ENCODE measurements at places on chromosomes 3 and 15. TPM values are rescaled to one million over a fixed set of nuclear protein-coding genes. Genes with fewer than 3 reads are reported as not detected.
A peak's percentile ranks its signal among the peaks of the same experiment; 100 is the strongest.

The DNAJA4 gene
- 0.18 TPM for total RNA-seq

The CYP11A1 gene
- total RNA-seq, result 0.28 TPM

The HRG gene
- total RNA-seq, result not detected

The GCNT3 gene
- total RNA-seq, result not detected

The NPRL2 gene
- 38.7 TPM for total RNA-seq

The PPARG gene
- 21.9 TPM for total RNA-seq

DNA sequence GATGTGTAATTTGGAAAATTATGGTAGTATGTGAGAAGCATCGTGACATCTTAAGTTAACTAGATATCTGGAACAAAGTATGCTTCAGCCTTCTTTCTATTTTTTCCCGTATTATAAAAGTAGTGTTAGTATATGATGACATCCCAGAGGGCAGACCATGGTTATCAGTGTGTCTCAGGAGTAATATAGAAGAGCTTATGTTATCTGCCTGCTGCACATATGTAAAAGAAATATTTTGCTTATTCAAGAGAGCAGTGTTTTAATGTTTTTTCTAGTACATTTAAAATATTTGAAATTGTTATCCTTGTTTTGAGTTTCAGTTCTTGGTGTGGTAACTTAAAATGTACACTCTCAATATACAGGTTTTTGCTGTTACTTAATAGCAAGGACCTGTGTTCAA is 24.1 kb downstream of the PLCL2 start:
- DNase-seq, result no peak

DNA sequence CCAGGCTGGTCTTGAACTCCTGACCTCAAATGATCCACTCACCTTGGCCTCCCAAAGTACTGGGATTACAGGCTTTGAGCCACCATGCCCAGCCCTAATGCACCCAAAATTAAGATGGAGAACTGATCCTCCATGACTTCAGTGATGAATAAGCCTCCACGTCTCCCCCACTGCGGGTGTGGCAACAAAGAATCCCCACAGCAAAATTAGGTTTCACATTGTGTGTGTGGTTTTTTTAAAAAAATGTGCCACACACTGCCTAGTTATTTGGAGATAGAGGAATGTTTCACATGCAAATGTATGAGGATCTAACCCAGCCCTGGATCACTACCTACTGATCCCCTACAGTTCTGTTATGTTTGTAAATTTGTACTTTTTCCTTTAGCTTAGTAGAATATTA is 17.3 kb downstream of the HDAC11 start:
- DNase-seq, result no peak

DNA sequence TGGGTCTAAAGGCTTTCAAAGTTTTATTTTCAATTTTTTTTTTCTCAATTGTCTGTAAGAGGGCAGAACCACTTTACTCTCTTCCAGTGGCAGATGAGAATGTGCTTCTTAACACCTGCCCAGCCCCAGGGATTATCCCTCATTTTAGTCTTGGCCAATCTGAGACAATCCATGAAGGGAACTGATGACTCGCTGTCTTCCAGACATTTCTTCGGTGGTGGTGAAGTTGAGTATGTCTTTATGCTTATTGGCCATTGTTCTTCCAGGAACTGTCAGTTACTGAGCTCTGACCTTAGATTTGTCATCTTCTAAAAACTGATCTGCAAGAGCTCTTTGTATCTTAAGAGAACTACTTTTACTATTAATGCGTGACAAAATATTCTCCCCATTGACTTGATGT is 139.5 kb downstream of the TJP1 start:
- DNase-seq, result peak; percentile 32

GRCh38 chr3:179565496-179565895 is 2.8 kb downstream of the ACTL6A start:
- DNase-seq, result no peak

- DNase-seq, result peak; percentile 64
Measured at GRCh38 chr3:41808152-41808551, 153.8 kb downstream of the ULK4 start.

DNA sequence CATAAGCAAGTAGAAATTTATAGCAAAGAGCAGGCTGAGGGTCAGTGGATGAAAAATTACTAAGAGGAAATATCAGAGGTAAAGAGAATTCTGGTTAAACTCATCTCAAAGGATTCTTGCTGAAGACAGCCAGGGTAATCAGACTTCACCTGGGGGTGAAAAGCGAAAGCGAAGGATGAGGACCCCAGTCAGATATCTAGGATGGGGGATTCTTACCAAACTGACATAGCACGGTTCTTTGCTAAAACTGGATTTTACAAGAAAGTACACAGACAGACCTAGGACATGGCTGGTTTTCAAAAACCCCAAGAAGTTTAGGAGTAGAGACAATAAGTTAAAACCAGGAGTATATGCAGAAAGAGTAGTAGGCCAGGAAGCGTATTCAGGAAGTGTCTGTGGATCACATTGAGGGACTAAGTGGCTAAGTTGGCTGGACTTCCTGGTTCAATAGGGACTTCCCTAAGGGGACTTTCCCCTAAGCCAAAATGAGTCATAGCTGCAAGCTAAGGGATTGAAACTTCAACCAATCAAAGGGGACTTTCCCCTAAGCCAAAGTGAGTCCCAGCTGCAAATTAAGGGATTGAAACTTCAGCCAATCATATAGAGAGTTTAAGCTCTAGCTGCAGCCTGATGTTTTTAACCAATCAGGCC is 2.4 kb upstream of the CFAP91 start:
- peak; percentile 57 for DNase-seq

DNA sequence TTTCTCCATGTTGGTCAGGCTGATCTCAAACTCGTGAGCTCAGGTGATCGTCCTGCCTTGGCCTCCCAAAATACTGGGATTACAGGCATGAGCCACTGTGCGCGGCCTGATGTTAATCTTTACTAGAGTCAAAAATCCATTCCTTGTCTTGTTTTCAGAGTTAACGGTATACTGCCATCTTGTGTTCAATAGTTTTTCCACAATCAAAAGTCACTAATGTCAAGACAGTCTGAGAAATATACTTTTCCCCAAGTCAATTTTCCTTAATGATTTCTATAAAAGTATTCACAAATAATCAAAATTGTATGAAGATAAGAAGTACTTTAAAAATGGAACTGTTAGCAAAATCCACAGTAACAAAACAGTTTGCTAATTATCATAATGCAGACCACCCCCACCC is 8.5 kb downstream of the CRBN start:
- peak; percentile 42 for DNase-seq

GRCh38 chr15:86743283-86743903 is 663.7 kb downstream of the AGBL1 start:
- DNase-seq, result no peak

- no peak for DNase-seq
Measured at GRCh38 chr3:152209060-152209459, 59.7 kb upstream of the MBNL1 start.

- DNase-seq, result peak; percentile 52
Measured at GRCh38 chr3:123724306-123724705, 139.5 kb upstream of the HACD2 start.

- no peak for DNase-seq
Measured at GRCh38 chr3:160224256-160224655, 966 bp upstream of the C3orf80 start.

DNA sequence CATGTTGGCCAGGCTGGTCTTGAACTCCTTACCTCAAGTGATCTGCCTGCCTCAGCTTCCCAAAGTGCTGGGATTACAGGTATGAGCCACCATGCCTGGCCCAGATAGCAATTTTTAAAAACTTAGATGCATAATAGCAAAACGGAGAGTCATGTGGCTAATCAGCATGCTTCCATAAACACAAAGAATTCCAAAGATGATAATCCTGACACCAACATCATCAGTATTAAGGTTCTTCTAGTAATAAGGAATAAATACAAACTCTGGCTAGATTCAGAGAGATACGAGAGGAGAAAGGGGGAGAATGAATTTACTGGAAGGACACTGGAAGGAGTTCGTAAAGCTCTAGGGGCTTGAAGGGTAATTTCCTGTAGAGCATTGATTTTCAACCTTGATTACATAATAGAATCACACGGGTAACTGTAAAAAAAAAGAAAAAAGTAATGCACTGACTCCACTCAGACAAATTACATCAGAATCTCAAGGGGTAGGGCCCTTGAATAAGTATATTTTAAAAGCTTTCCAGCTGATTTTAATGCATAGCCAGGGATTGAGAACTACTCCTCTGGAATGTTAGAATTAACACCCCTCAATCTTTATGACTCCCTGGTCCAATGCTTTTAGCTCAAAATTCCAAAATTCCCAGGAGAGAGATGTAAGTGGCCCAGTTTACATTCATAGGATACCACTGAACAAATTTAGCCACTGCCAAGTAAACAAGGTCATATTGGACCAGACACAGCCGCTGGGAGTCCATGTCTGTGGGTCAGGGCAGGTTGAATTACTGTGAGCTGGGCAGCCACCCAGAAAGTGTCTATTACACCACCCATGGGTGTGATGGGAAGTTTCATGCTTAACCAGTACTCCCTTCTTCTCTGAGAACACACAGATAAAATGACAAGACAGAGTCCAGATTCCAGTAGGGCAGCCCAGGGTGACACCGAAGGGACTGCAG is 243.9 kb downstream of the TBL1XR1 start:
- peak; percentile 75 for DNase-seq

GRCh38 chr3:155052470-155052869 is 27.6 kb upstream of the MME start:
- DNase-seq, result no peak

Measured in IMR-90 (cell line).